ENCODE measurements at places on chromosomes 4 and X.

DNA sequence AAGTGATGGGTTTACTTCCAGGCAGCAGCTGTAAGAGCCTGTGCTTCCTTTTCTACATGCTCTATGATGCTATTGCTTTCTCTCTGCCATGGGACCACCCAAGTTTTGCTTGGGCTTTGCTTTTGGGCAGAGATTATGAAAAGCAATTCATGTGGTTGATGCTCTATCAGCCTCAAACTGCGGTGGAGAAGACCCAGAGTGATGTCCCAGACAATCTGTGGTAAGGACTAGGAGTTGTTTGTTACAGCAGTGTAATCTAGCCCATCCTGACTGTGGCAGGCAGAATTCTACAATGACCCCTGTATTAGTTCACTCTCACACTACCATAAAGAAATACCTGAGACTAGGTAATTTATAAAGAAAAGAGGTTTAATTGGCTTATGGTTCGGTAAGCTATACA, 9.2 kb upstream of the CYTL1 start:
- no peak for DNase-seq

GRCh38 chr4:38163216-38164006, 203.2 kb downstream of the PTTG2 start:
- no peak for DNase-seq

- no peak for DNase-seq
Measured at GRCh38 chr4:71270901-71271300, 67.9 kb upstream of the SLC4A4 start.

GRCh38 chr4:166092797-166093290, 219.8 kb downstream of the TLL1 start:
- DNase-seq = no peak

- DNase-seq = no peak
Measured at GRCh38 chr4:145524552-145524951, 42.9 kb downstream of the SMAD1 start.

- DNase-seq = no peak
Measured at GRCh38 chrX:15853586-15854079, 980 bp downstream of the AP1S2 start.

- DNase-seq = no peak
Measured at GRCh38 chrX:14411326-14411725, 118.0 kb upstream of the GLRA2 start.

All from HTR-8/SVneo (cell line).